Urinary bladder (tissue), 4 donors: ENCODE measurements at places on chromosomes 7 and 10. TPM values are rescaled to one million over a fixed set of nuclear protein-coding genes. Genes with fewer than 3 reads are reported as not detected.

Gene ATOH7
- polyA plus RNA-seq: 0.06 TPM

Gene SPDYE11
- polyA plus RNA-seq: not detected

Gene AOAH
- polyA plus RNA-seq: 4.3 TPM

Gene SAMD9L
- 5.0 TPM for polyA plus RNA-seq

Gene STEAP1B
- 0.43 TPM for polyA plus RNA-seq
